ENCODE measurements at places on chromosomes 12 and 14.

- DNase-seq = no peak
These were observed 48.0 kb upstream of the GPR68 start for GRCh38 chr14:91292491-91292890.

GRCh38 chr12:112564160-112564784 is 145.5 kb downstream of the PTPN11 start:
- no peak for DNase-seq

DNA sequence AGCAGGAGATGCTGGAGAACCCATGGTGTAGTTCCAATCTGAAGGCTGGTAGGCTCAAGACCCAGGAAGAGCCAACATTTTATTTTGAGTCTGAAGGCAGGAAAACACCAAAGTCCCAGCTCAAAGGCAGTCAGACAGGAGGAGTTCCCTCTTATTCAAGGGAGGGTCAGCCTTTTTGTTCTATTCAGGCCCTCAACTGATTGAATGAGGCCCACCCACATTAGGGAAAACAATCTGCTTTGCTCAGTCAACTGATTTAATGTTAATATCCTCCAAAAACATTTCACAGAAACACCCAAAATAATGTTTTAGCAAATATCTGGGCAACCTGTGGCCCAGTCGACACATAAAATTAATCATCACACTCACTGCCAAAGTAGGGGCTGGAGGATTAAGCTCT is 130.8 kb downstream of the LMNTD1 start:
- no peak for DNase-seq

- no peak for DNase-seq
These were observed 66.7 kb downstream of the CCDC88C start for GRCh38 chr14:91350813-91351511.

DNA sequence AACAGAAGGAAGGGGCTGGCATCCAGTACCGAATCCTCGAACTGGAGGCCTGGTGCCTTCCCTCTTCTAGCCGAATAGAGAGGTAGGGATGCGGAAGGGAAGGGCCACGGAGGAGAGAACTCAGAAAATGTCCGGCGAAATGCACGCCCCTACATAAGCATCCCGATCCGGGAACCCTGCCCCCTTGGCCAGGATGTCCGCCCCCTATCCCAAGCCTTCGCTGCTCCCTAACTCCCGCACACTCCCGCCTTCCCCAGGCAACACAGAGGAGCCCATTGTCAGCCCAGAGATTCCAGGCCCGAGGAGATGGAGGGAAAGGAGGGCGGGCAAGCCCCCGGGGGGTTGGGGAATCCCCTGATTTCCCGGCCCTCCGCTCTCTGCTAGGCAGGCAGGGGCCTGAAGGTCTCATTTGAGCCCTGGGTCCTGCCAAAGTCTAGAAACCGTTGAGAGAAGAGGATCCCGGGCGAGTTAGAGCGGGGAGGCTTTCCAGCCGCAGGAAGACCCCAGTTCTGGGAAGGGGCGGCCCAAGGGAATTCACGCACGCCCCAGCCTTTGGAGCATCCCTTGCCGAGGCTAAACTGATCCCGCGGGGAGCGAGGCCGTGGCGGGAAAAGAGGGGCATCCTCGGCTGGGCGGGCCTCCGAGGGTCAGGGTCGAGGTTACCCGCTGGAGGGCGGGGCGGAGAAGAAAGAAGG is 569 bp upstream of the ARHGEF40 start:
- no peak for DNase-seq

GRCh38 chr14:101173698-101174521 is 270.4 kb upstream of the RTL1 start:
- DNase-seq = no peak

DNA sequence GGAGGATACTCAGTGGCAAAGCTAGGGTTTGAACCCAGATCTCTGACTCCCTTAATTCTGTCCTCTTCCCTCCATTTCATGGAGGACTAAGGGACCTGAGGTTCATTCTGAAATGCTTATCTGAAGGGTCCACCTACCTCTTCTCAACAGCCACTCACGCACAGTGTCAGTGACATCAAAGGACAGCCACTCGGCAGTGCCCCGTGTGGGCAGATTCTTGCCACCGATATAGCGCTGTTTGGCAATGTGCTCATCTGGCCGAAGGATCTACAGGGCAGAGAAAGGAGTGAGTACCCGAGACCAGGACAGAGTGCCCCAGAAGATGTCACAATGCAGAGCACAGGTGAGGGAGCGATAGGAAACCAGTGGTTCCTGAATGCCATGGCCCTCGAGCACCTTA is 10.8 kb downstream of the TGFB3 start:
- no peak for DNase-seq

DNA sequence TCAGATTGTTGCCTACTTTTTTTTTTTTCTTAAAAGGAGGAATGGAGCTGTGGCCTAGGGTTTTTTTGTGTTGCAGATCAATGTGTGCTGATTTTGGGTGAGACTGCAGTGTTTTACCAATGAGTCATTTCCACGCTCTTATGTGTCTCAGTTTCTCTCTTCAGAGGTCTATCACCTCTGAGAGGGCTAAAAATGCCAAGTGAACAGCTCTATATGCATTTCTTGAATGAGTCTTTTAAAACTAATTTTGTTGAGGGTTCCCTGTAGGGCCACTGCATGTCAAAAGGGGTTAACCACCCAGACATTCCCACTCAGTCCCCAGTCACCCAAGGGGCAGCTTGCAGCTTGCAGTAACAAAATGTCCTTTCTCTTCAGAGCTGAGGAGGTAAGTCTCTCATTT is 24.3 kb upstream of the GLIPR1L2 start:
- no peak for DNase-seq

- no peak for DNase-seq
These were observed 26.4 kb downstream of the NOS1 start for GRCh38 chr12:117334855-117335587.

DNA sequence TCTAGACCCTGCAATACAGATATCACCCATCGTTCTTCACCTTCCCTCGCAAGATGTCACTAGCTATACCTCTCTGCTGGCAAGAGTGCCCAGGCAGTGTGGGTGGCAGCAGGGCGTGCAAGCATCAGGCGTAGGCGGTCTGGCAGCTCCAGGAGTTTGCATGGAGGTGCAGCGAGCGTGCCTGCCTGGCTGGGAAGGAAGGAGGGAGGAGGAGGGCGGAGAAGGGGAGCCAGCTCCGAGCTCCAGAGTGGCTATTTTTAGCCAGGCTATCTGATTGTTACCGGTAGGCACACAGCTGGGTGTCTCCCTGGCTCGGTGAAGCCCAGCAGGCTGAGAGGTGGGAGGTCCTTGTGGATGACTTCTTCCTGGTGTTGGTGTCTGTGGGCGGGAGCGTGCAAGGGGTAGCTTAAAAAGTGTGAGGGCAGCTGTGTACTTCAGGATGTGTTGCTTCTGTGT is 6.2 kb downstream of the FOXJ2 start:
- DNase-seq = no peak

DNA sequence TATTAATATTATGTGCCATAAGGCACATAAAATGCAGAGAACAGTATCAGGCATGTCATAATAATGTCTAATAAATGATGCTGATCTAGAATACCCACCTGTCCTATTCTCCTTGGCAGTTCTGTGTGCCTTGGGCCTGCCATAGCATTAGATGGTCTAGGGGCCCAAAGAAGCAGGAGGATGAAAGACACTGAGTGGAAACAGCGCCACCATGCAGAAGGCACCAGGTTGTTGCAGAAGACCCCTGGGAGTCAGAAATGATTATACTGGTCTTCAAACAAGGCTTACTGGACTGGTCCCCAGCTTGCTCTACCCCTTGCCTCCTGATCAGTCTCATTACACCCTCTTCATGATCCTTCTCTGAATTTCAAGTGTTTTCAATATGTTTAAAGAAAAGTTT is 353.3 kb downstream of the GRIN2B start:
- no peak for DNase-seq

- no peak for DNase-seq
These were observed 238.8 kb upstream of the RGS6 start for GRCh38 chr14:71693381-71693780.

DNA sequence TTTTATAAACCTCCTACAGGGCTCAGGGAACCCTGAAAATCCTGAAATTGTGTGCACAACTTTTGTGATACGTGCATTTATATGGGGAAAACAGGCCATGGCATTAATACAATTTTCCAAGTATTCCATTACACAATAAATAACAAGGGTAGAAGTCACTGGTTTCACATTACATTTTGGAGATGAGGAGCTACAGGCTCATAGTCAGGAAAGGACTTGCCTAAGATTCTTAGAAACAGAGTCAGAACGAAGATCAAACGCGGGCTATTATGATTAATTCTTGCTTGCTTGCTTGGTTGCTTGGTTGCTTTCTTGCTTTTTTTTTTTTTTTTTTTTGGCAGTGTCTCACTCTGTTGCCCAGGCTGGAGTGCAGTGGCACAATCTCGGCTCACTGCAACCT is 16.7 kb downstream of the NOS1 start:
- DNase-seq = no peak

DNA sequence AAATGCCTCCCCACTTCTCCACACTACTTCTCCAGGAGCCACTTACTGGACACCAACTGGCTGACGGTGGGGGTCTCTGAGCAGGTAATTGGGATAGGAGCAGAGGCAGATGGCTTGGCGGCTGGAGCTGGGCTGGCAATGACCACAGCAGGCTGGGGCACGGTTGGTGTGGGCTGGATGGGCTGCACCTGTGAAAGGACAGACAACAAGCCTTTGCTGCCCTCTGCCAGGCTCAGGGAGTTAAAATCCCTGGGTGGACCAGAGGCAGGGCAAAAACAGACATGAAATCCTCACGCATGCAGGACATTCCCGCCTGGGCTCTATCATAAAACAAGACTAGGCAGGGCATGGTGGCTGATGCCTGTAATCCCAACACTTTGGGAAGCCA is 19.3 kb upstream of the TFCP2 start:
- no peak for DNase-seq

DNA sequence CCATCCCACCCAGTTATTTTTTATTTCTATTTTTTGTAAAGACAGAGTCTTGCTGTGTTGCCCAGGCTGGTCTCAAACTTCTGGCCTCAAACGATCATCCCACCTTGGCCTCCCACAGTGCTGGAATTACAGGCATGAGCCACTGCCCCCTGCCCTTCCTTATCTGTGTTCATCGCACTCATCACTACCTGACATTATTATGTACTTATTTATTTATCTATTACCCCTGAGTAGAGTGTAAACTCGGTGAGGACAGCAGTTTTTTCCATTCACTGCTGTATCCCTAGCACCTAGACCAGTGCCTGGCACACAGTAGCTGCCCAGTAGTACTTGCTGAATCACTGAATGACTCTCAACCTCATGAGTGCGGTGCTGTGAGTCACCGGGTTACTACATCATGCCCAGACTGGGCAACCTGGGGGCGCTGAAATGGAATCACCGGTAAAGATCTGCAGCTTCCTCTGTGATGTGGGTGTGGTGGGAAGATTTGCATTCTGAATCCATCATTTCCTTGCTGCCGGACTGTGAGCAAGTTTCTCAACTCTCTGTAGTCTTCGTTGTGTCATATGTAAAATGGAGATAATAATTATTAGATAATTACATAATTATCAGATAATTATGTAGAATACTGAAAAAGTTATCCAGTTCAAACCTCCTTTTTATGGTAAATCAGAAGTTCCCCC is 81.9 kb upstream of the USP44 start:
- DNase-seq = no peak

- no peak for DNase-seq
These were observed 201.2 kb downstream of the TTC8 start for GRCh38 chr14:89025561-89026236.

GRCh38 chr12:98751580-98752115 is 106.6 kb downstream of the APAF1 start:
- DNase-seq = no peak

GRCh38 chr14:67269298-67270060 is 28.2 kb downstream of the PALS1 start:
- no peak for DNase-seq

Measured in activated T-helper 1 cell treated with Interleukin-2 at 50 U/mL for 16 hours (primary cell).